Stimulated activated CD4-positive, alpha-beta T cell treated with anti-CD3 and anti-CD28 coated beads, Interleukin-2, amount 100 ng/mL, for 4 hours (primary cell): ENCODE measurements at places on chromosomes 11 and 22.

GRCh38 chr11:103529181-103529684 lies 420.0 kb downstream of the DYNC2H1 start:
- DNase-seq = no peak

GRCh38 chr11:128524172-128524571 lies 63.2 kb downstream of the ETS1 start:
- DNase-seq = no peak

GRCh38 chr11:65429724-65430405 lies 7.3 kb downstream of the NEAT1 start:
- DNase-seq = no peak

GRCh38 chr22:23283591-23284503 lies 103.5 kb downstream of the BCR start:
- no peak for DNase-seq

GRCh38 chr11:19344661-19345518 lies 104.1 kb upstream of the E2F8 start:
- no peak for DNase-seq

GRCh38 chr11:127651888-127652221 lies 651.3 kb upstream of the KIRREL3 start:
- no peak for DNase-seq

DNA sequence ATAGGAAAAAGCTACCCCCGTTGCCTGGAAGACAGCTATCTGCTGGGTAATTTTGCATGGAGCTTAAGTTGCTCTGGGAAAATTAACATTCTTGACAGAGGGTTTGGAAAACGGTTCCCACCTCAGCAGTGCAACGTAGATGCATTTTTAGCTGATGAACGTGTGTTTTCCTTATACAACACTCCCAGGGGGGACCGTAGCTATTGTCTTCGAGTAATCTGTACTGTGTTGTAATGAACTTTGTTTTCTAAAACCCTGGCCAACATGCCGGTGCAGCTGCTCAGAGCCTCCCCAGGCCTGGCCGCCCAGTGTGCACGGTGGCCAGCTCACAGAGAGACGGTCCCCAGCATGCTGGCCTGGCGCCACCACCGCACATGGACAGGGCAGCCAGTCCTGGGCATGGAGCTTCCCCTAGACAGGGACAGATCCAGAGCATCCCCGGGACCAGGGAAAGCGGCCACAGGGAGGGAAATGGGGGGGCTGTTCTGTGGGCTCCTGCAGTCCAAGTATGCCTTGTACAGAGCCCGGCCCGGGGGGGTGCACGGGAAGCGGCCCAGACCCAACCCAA lies 2.2 kb downstream of the TNNT3 start:
- DNase-seq = no peak

- DNase-seq = no peak
Observed at GRCh38 chr11:86593833-86594232, 78.6 kb downstream of the ME3 start.

- no peak for DNase-seq
Observed at GRCh38 chr11:126146454-126147192, 64.8 kb downstream of the RPUSD4 start.

DNA sequence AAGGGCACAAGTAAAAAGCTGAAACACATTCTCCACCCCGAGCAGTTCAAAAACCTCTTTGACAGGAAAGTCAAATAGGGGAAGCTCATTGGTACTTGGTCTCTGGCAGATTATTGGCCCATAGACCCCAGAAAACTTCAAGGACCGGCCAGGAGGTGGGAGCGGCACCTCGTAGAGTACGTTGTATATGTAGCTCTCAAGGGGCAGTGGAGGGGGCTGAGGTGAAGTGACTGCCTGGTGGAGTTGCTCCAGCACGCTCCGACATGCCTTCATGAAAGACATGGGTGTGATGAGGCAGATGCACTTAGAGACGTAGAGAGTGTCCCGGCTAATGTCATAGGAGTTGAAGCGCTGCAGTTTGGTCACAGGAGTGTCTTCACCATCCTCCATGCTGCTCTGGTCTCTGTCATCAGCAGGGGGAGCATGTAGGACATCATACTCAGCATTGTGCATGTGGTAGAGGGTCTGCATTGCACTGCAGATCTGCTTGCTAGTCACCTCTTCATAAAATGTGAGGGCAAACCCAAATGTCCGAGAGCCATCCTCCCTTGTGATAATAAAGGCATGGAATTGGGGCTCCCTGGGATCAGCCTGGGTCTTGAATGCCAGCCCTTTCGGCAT lies 61.3 kb downstream of the DENND5A start:
- DNase-seq = no peak

DNA sequence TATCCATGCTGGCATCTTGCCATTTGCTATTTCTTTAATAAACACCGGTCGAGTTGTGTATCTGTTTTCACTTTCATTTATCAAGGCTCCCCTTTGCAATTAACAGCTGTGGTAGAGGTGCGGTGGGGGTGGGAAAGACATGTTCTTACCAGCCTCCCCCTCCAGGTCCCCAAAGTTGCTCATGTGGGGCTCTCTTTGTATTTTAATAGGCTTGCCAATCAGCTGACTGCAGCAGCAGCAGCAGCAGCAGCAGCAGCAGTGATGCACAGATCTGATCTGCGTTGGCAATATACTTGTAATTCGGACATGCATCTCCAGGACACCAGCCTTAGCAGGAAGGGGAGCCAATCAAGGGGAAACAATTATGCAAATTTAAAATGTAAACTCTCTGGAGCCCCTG lies 40.3 kb upstream of the E2F8 start:
- no peak for DNase-seq

GRCh38 chr11:120352405-120352804 lies 16.2 kb downstream of the ARHGEF12 start:
- no peak for DNase-seq

DNA sequence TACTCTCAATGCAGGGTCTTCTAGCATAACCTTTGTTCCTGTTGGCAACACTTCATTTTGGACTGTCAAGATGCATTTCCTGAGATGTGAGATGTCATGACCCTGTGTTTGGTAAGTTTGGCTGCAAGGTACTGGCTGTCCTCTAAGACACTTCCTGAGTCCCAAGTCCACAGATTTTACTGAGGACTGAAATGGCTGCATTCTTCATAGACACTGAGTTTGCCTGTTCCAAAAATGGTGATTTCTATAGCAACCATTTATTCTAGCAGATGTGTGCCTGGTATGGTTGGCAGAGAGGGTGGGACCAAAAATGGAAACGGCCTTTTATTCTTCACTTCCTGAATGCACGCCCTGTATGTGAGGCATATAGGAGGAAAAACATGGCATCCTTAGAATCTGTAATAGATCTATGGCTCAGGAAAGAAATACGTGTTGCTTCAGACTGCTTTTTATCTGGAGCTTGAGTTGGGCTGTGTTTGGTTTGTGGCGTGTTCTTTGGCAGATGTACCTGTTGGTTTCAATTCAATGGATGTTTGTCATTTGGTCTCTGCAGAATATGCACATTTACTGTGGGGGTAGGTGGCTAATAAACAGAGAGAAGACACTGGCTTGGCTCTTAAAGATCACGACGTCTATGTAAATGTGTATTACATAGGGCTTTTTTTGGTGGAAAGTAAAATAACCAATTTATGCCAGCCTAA lies 62.4 kb downstream of the ZBTB16 start:
- no peak for DNase-seq

GRCh38 chr11:82995235-82995634 lies 76.5 kb downstream of the RAB30 start:
- no peak for DNase-seq

DNA sequence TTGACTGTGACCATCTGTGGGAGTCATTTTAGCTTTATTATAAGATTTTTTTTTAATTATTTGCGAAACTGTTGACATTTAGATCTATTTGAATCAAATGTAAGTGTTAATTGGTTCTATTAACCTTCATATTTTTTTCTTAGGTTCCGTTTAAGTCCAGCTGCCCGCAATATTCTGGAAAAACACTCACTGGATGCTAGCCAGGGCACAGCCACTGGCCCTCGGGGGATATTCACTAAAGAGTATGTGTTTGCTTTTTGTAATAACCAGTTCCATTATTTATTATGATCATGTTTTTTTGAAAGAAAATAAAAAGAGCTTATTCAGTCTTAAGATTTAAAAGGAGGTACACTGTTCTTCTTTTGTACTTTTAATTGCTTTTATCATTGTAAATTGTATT lies 43.9 kb downstream of the PDHX start:
- no peak for DNase-seq

DNA sequence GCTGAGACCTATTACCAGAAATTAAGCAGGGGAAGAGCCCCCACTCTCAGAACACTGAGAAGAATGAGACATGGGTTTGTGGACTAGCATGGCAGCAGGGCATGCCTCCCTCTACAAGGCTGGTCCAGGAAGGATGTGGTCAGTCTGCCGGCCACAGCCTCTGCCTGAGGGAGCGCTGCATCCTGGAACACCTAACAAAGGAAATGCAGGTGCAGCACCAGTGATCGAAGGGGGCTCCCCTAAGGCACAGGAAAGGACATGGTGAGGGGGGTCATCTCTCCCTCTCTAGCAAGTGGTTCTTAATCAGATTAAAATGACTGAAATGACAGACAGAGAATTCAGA lies 40.6 kb upstream of the ARL14EP start:
- DNase-seq = no peak

DNA sequence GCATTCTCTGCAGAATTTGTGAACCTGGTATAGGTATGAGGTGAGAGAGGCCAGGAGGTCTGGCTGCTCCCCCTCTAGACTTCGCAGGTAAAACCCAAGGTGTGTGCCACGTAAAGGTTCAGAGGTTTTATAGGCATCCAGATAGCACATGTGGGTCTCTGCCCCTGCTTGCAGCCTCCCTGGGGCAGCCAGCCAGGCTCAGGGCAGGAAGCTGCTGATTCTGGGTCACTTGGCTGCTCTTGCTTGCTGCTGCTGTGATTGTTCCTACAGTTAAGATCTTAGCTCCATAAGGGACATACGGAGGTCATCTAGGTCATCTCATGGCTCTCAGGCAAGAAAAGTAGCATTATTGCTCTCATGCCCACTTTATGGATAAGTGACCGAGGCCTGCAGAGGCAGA lies 30.2 kb downstream of the ZBTB16 start:
- no peak for DNase-seq

GRCh38 chr11:35402751-35403660 lies 16.4 kb downstream of the SLC1A2 start:
- DNase-seq = no peak

DNA sequence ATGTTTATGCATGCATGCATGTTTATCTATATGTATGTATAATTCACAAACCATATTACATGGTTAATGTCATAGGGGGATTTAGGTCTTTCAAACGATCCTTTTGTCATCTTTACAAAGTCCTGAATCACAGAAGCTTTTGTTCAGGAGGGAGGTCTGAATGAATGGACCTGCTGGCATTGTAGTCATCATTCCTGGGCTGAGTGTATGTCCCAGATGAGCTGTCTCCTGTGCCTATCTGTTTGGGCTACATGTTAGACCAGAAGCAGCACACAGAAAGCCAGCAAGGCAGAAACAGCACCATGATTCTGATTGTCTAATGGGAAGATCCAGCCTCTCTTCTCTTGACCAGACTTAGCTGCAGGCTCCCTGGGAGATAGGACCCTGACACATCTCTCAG lies 69.5 kb downstream of the ADM start:
- no peak for DNase-seq

GRCh38 chr11:12280838-12281565 lies 96.4 kb upstream of the PARVA start:
- DNase-seq = peak; percentile 21

GRCh38 chr11:72918851-72919250 lies 104.6 kb downstream of the ATG16L2 start:
- DNase-seq = no peak

DNA sequence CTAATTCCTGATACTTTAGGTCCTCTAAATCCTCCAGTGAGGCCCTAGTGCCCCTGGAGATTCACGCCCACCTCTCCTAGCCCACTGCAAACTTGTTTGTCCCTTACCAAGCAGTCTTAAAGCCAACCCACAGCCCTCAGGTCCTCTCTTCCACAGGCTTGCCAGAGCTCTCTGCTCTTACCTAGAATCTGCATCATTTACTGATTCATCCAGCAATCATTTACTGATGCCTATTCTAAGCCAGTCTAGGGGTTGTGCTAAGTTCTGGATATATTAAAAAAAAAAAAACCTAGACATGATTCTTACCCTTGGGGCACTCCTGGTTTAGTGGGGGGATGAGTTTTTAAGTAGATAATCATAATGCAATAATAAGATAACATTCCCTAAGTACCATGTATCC lies 43.0 kb upstream of the PLET1 start:
- DNase-seq = no peak

- DNase-seq = no peak
Observed at GRCh38 chr22:27327981-27328721, 473.4 kb downstream of the MN1 start.

DNA sequence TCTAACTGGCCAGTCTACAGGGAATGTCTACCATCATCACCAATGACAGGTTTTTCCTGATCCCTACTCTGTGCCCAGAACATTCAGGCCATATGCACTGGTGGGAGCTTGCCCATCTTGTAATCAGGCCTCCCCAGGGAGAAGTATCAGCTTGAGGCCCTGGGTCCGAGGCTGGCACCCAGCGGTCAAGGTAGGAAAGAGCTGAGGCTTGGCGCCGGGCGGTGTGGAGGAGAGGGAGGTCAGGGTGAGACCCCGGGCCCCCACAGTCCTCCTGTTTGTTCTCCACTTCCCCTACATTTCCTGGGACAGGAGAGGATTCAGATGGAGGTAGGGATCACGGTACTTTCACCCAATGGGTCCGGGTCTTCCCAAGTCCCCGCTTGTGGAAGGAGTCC lies 15.5 kb downstream of the TSKU start:
- no peak for DNase-seq

- no peak for DNase-seq
Observed at GRCh38 chr22:49322231-49322630, 505.4 kb downstream of the BRD1 start.

DNA sequence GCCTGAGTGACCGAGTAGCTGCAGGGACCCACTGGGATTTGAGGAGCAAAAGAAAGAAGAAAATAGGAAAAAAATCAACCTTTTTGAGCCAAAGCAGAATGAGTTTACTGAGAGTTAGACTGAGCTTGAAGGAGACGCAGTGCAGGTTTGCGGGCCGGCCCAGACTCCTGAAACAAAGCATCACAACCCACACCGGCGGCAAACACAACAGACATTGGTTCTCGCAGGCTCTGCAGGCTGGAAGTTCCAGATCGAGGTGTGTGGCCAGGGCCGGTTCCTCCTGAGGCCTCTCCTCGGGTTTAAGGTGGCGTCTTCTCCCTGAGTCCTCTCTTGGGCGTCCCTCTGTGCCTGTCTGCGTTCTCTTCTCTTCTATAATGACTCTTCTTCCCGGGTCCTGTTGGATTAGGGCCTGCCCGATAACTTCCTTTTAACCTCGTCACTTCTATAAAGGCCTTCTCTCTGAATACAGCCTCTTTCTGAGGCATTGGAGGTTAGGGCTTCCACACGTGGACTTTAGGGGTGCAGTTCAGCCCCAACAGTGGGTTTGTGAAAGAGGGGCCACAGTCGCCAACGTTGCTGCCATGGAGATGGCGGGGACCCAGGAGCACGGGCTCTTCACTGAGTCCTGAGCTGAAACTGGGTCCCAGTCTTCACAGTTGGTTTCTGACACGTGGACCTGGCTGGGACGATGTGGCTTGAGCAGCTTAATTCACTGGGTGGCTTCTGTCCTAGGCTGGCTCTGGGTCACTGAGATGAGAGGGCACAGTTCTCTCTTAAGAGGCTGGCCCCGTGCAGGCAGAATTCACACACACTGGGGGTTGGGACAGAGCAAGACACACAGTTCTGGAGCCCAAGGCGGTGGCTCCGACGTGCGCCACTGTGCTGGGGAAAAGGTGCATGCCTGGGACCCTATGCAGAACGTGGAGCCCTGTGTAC lies 1047.7 kb downstream of the BRD1 start:
- no peak for DNase-seq

GRCh38 chr11:100908746-100909145 lies 220.9 kb downstream of the PGR start:
- DNase-seq = no peak

GRCh38 chr11:26992031-26992541 lies 1.8 kb upstream of the FIBIN start:
- DNase-seq = no peak
